Activated naive CD4-positive, alpha-beta T cell treated with anti-CD3 and anti-CD28 coated beads, Interleukin-2, amount 50 U/mL, for 72 hours (primary cell): ENCODE measurements at places on chromosomes 3 and 15.

- no peak for DNase-seq
Observed at GRCh38 chr15:55993804-55994560, 570 bp upstream of the NEDD4 start.

- DNase-seq, result no peak
Observed at GRCh38 chr3:174132006-174132405, 727.1 kb upstream of the NAALADL2 start.

GRCh38 chr3:25139267-25139666 lies 288.8 kb upstream of the RARB start:
- no peak for DNase-seq

GRCh38 chr3:108966773-108967172 lies 13.1 kb upstream of the GUCA1C start:
- no peak for DNase-seq

DNA sequence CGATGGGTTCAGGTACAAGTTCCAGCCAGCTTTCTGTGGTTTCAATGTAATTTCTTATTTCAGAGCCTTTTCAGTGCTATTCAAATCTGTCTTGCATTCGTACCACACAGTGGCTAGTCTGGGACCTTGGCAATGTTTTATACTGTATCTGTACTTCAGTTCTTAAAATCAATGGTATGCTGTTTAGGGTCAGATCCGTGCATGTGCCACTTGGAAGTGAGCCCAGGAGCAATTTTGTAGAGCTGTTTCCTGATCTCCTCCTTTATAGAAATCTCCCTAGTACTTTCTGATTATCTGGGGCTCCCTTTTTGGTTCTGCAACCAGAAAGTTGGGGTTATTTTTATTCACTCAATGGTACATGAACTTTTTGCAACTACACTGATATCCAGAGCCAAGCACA lies 59.5 kb upstream of the NDUFB4 start:
- no peak for DNase-seq

DNA sequence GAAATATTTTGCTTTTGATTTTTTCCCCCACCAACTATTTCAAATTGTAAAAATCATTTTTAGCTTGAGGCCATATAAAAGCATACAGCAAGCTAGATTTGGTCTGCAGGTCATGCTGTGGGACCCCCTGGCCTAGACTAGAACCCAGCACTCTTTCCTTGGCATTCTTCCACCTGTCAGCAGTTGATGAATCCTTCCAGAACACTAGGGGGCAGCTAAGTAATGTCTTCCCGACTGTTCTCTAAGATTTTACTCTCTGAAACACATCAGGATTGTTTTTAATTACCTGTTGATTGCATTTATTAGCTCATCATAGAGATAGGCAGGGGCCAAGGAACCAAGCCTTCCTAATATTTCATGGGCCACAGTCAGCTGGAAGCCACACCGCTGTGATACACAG lies 174.5 kb downstream of the CACNA1D start:
- DNase-seq, result no peak

GRCh38 chr3:184368586-184369183 lies 7.2 kb downstream of the POLR2H start:
- no peak for DNase-seq

GRCh38 chr3:111106993-111107661 lies 35.5 kb downstream of the NECTIN3 start:
- no peak for DNase-seq
